Cortex of kidney (tissue), 1 donor: ENCODE measurements at places on chromosomes 3 and 15.

GRCh38 chr3:30342318-30343060, 263.9 kb upstream of the TGFBR2 start:
- DNase-seq = no peak

- DNase-seq = no peak
These were observed 53.1 kb downstream of the SPSB4 start for GRCh38 chr3:141104151-141104821.

DNA sequence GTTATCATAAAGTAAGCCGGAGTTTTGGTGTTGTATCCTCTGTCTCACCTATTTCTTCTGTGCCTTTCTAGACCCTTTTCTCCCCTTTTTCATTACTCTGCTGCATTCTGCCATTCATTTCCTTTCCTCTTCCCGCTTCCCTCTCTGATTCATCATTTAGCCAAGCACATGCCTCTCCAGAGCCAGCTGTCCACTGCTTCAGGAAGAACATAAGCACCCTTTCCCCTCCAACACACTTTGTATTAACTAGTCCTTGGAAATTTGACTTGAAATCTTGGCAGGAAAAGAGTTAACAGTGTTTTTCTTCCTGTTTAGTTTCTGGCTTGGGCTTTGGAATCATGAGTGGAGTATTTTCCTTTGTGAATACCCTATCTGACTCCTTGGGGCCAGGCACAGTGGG, 9.7 kb downstream of the APH1B start:
- no peak for DNase-seq

GRCh38 chr15:62248277-62248984, 83.3 kb upstream of the C2CD4B start:
- no peak for DNase-seq

GRCh38 chr15:75107908-75108838, 84.8 kb downstream of the PPCDC start:
- DNase-seq = no peak

DNA sequence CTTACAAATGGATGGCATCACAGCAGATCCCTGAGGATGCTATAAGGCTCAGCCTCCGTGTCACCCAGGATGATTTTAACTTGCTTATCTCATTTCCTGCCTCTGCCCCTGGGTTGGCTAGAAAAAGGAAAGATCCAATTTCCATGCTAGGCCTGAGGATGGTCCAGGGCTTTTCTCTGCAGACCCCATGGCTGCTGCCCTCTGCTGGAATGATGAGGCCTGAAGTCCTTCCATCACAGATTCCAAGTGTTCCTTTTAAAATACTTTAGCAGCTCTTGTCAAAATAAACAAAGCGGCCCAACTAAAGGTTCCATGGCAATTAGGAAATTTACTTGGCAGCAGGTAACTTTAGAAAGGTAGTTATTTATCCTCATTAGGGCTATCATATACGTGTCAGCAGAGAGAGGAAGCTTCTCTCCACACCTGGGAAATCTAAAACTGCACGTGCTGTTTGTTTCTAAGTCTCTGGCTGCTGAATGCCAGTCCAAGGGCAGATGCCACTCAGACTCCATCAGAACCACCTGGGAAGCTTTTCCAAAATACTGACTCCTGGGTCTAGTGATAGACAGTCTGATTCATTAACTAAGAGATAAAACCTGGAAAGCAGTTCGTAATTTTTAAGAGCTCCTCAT, 401.9 kb upstream of the IL12A start:
- no peak for DNase-seq

DNA sequence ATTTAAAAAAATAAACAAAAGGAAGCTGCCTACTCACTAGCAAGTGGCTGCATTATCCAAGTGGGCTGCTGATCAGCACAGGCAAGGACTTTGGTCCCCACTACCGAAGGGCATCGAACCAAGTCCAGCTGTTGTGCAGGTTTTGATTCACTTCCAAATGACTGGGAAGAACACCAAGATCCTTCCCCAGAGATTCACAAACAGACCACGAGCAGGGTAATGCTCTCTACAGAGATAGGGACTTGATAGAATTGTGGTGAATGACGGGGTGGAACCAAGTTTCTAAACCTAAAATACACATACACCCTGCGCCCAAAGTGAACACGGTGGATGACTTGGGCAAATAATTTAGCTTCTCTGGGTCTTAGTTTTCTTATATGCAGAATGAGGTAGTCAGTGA, 203.7 kb upstream of the ICE2 start:
- no peak for DNase-seq

GRCh38 chr3:151107701-151108100, 22.2 kb downstream of the MED12L start:
- DNase-seq = no peak

DNA sequence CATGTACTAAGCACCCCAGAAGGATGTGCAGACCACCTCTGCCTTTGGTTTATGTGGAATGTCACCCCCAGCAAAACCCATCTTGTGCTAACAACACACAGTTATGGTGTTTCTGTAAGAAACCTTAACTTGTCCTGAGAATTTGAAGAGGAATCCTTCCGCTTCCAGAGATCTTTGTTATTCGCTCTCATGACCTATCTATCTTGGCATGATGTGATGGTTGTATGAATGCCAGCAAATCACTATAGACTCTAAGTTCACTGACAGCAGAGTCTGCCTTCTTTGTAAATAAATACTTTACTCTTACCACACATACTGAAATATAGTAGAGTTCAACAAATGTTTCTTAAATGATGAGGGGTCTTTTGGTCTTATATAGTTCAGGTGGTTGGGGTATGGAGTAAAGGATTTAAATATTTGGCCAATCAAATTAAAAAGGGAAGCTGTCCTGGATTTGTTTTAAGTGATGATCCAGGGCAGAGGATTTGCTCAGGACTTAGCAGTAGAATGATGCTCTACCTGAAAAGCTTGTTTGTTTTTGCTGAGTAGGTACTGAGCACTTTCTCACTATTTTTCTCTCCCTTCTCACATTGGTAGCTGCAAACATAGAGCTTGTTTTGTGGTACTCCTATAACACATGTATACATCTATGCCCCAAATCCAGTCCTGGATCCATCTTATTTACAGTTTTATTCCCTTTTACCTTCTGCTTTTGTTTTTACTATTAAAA, 27.9 kb upstream of the RTP1 start:
- no peak for DNase-seq
